Fibroblast of the conjunctiva (primary cell): ENCODE measurements at places on chromosomes 4 and X.

DNA sequence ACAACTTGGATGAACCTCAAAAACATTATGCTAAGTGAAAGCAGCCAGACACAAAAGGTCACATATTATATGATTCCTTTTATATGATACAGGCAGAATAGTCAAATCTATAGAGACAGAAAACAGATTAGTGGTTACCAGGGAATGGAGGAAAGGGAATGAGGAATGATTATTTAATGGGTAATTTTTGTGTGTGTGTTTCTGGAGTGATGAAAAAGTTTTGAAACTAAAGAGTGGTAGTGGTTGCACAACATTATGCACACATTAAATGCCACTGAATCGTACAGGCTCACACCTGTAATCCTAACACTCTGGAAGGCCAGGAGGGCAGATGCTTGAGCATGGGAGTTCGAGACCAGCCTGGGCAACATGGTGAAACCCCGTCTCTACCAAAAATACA lies 19.6 kb upstream of the SOD3 start:
- no peak for DNase-seq

GRCh38 chr4:3880615-3881120 lies 114.5 kb downstream of the ADRA2C start:
- DNase-seq, result peak; percentile 16

DNA sequence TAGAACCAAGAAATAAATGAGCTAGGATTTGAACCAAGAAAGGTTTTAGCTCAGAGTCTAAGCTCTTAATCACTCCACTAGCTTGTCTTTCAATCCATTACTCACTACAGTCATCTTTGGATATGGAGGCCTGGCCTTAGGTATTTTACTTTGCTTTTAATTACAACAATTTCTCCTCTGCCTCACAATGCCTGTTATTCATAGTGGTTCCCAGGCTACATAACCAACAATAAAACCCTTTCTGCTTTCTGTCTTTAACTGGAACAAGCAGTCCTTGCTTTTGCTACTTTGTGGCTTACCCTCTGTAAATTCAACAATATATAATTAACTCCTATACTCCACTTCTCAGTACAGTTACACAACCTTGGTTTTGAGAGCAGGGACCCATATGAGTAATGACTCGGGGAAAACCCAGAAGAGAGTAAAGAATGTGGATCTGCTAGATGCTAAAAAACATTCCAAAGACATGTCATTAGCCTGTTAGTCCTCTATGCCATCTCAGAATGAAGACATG lies 94.7 kb upstream of the NAP1L5 start:
- DNase-seq, result peak; percentile 65

DNA sequence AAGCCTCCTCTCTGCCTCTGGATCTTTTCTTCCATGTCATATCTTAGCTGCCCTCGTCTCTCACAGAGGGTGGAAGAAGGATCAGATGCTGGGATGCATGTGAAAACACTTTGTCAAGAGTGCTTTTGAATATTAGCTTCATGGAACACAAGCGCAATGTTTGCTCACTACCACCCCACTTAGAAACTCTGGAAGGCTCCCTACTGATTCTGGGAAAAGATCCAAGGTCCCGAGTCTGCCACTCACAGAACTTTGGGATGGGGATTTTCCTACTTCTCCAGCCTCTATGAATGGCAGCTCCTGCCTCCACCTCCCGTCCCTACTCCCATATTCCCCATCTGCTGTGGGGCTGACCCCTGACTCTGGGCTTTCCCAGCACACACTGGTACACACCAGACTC lies 40.2 kb upstream of the CRMP1 start:
- no peak for DNase-seq

DNA sequence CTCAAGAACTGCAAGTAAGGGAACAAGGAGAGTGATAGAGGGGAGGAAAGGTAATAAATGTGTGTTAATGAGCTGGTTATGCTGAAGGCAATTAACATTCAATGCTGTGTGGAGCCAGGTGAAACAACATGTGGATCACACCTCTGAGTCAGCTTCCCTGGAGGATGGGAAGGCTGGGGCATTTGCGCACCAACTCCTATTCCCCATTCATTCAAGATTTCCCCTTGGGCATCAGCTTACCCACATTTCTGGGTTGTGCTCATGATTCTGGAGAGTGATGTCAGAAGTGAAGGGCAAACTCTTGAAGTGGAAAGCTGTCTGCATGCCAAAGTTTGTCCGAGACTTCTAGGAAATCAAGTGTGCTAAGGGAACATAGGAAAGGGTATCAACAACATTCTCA lies 461.4 kb downstream of the MID1IP1 start:
- DNase-seq, result no peak

- DNase-seq, result no peak
Measured at GRCh38 chrX:42746606-42747005, 31.4 kb downstream of the PPP1R2C start.

DNA sequence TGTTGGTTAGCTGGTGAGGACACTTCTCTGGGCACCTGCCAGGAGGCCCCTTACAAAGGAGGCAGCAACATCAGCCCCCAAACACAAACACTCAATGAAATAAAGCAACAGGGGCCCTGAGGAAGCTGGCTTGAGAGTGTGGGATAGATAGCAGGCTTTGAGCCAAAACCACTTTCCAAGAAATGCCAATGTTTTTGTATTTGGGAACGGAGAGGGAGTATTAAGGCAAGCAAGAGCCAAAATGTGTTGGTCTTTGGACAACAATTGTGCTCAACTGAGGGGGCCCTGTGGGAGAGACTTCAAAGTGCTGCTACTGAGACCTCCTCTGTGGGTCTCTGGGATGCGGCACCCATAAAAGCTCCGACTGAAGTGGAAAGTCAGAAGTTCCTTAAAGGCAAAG lies 41.0 kb downstream of the RAI2 start:
- DNase-seq, result no peak

GRCh38 chr4:97317671-97318070 lies 825.6 kb downstream of the STPG2 start:
- DNase-seq, result no peak

DNA sequence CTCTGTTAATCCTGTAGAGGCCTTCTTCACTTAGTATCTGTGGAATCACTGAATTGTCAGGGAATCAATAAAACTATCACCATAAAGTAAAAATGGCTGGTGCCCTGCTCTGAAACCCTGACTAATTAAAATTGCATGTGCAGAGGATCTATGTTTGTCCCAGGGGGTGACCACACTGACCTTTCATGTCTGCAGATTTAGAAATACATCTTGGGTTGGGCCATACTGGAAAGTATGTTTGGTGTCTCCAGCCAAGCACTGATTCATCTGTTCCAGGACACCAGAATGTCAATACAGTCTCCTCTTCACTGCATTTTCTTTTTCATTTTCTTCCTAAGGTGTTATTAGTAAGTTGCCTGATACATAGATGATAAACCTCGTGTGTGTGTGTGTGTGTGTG lies 490.9 kb upstream of the INTU start:
- DNase-seq, result peak; percentile 80

GRCh38 chr4:1091561-1091995 lies 21.8 kb downstream of the RNF212 start:
- no peak for DNase-seq

DNA sequence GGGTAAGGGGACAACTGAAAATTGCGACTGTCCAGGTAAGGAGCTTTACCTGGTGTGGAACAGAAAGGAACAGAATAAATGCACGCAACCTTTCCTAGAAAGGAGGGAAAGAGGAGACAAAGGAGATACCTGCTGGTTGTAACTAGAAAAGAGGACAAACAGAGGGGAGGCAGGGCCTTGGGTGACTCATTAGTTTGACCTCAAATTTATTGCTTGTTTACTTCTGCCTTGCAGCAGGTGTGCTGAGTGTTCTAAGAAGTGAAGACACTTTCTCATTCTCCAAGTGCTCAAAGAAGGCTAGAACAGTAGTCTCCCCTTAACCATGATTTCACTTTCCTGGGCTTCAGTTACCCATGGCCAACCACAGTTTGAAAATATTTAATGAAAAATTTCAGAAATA lies 123.1 kb upstream of the BOD1L1 start:
- no peak for DNase-seq

DNA sequence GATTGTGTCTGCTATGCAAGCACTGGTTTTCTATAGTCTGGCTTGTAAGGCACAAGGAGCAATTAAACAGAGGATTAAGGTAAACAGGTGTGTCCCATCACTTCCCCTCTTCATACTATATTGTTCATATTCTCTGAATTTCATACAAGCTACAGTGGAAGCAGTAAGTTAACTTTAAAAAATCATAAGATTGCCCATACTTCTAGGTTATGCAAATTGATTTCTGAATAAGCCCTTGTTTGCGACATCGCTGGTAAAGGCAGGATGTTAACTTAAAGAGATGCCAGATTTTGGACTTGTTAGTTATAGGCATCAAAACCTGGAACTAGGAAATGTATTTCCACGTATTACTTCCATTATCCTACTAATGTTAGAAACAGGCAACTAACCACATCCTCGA lies 1.0 kb upstream of the TMEM131L start:
- no peak for DNase-seq

GRCh38 chr4:186249785-186250754 lies 15.9 kb upstream of the F11 start:
- no peak for DNase-seq

- no peak for DNase-seq
Measured at GRCh38 chr4:98516441-98517217, 141.8 kb downstream of the TSPAN5 start.

GRCh38 chr4:88022289-88022688 lies 14.9 kb downstream of the PKD2 start:
- DNase-seq, result no peak

GRCh38 chr4:158164768-158165213 lies 8.0 kb downstream of the GASK1B start:
- DNase-seq, result no peak

GRCh38 chr4:88734403-88734949 lies 36.8 kb upstream of the NAP1L5 start:
- DNase-seq, result no peak

- DNase-seq, result peak; percentile 82
Measured at GRCh38 chr4:141652161-141652778, 15.9 kb downstream of the IL15 start.

GRCh38 chr4:121252224-121252806 lies 88.2 kb upstream of the TNIP3 start:
- peak; percentile 60 for DNase-seq

- DNase-seq, result no peak
Measured at GRCh38 chr4:168384437-168385141, 66.0 kb upstream of the DDX60 start.

DNA sequence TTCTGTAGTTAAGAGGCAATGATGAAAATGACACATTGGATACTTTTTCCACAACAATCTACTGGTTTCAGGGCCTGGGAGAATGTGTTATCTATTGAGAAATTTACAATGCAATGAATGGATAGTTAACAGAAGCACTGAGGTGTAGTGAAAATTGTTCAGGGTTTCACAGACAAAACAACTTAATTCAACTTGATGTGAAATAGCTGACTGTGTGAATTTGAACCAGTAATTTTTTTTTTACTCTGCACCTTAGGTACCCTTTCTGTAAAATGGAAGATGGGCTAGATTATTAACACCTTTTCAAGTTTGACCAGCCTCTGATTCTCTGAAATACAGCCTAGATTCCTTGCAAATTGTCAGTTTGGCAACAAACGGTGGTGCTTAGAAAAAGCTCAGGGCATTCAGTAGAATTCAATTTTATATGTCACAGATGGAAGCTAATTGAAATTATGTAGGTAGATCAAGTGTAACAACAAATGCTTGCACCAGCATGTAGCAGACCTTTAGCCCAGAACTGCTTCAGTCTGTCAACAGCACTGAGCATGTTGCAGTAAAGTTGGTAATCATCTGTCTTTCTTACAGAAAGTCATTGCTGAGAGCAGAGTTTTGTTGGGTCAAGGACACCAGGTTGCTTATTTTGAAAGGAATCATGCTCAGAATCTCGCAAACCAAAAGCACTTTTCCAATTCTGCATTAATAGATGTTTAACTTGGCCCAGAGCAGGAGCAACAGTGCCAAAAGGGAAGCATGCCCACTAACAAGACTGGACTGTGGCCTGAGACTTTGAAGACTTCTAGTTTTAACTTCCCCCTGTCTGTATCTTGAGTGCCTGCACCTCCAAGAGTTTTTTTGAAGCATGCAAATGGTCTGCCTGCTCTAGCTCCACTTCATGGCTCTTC lies 526.6 kb downstream of the PACRGL start:
- DNase-seq, result no peak

- DNase-seq, result no peak
Measured at GRCh38 chr4:82861529-82861928, 29.4 kb downstream of the SEC31A start.

DNA sequence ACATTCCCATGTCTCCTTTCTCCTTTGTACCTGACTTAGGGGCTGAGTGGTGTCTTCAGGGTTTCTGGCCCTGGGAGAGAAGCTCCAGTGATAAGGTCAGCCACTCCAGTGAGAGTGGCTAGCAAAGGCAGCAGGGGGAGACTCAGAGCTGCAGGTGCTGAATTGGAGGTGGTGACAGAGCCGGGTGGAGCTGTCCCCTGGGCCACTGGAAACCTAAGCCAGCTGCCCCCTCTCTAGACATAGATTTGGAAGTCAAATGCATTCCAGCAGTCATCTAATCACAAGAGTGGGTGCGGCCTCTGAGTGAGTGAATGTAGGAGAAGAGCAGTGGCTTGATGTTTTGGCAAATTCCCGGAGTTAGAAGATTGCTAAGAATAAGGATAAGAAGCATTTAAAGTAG lies 28.5 kb downstream of the TRIM2 start:
- no peak for DNase-seq

GRCh38 chr4:80252953-80253352 lies 13.5 kb upstream of the FGF5 start:
- DNase-seq, result no peak

GRCh38 chr4:119626420-119626819 lies 2.2 kb downstream of the PDE5A start:
- no peak for DNase-seq

DNA sequence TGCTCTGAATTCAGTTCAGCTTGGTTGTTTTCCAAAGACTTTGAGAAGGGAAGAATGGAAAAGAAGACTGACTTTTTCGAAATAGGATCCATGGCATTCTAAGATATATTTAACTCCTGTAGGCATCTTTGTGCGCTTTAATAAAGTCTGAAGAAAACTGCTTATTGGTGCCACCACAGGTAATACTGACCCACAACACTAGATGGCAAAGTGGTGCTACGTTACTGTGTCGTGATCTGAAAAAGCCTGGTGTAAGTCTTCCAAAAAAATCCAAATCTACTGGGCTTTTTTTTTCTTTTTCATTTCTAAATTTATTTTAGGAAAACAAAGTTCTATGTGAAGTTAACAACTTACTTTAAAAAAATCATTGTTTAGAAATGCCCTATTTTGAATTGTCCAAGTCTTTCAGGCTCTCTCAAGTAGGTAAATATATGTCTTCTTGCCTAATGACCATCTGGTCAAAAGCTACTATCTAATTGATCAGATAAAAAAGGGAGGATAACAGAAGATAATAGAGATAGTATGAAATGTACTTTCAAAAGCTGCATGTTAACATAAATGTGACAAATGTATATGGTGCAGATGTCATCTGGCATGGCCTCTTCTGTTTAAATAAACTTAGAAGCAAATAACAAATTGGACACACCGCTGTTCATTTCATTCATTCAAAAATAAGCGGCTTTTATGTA lies 47.0 kb upstream of the MID1IP1 start:
- peak; percentile 47 for DNase-seq
